Spinal cord (tissue), 10 donors: ENCODE measurements at places on chromosomes 3 and 15.

DNA sequence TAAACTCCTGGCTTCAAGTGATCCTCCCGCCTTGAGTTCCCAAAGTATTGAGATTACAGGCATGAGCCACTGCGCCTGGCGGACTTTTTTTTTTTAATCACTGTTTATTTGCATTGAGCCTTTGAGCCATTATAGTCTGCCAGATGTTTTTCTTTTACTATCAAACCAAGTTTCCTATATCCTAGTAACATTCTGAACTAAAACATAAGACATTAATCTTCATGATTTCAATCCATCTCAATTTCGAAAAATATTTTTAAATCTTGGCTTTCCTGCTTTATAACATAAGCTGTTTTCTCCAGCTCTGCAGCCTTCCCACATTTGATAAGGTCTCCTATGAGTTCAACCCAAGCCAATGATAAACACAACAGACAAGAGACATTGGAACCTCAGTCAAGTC is 75.4 kb downstream of the UMPS start:
- H3K27me3 ChIP-seq, result no peaks in the 10 kb centered on the region
- H3K27ac ChIP-seq, result no peak overlapping the region
- no peak overlapping the region for H3K4me3 ChIP-seq
- no peak for DNase-seq
- H3K36me3 ChIP-seq, result peaks cover 3% of the 10 kb centered on the region

GRCh38 chr3:137988152-137988551 is 21.8 kb upstream of the CLDN18 start:
- DNase-seq, result no peak
- H3K27me3 ChIP-seq, result no peaks in the 10 kb centered on the region
- no peak overlapping the region for H3K27ac ChIP-seq
- no peaks in the 10 kb centered on the region for H3K4me1 ChIP-seq

- H3K4me1 ChIP-seq, result peaks cover 3% of the 10 kb centered on the region
- no peak overlapping the region for H3K4me3 ChIP-seq
- DNase-seq, result no peak
Measured at GRCh38 chr3:73409138-73409763, 215.5 kb downstream of the PDZRN3 start.

DNA sequence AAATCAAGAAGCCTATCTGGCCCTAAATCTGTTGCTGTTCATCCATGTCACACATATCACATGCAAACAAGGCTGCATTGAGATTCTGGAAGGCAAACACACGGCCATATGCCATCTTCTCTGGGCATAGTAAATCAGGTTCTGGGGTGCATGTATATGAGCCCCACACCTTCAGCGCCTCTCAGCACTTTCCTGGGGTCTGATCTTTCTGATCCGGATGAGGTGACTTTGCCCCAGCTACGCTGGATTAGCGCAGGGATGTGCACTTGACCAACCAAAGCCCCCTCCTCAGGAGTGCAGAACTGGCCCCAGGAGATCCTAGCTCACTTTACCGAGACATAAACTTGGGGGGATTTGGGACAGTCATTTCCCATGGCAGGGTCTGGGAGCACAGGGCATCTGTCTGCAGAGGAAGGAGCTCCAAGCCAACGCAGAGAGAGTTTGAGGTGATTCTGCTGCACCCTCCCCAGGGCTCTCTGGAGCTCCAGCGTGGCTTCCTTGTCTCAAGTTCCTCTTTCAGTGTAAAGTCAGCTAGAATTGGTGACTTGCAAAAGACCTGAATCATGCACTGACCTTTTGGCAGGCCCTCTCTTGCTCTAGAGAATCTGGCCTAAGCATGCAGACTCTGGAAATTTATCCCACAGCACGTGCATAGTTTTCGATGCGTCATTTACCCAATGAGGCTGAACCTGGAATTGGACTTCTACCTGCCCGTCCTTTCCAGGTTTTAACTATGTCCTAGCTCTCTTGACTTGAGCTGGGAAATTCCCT is 63.5 kb upstream of the KLF13 start:
- H3K36me3 ChIP-seq, result no peaks in the 10 kb centered on the region
- no peak overlapping the region for H3K27ac ChIP-seq
- no peak for DNase-seq
- H3K4me3 ChIP-seq, result no peak overlapping the region

GRCh38 chr3:39531665-39532064 is 64.2 kb downstream of the MOBP start:
- H3K4me3 ChIP-seq, result no peak overlapping the region
- H3K36me3 ChIP-seq, result no peaks in the 10 kb centered on the region
- no peaks in the 10 kb centered on the region for H3K27me3 ChIP-seq
- no peak for DNase-seq

DNA sequence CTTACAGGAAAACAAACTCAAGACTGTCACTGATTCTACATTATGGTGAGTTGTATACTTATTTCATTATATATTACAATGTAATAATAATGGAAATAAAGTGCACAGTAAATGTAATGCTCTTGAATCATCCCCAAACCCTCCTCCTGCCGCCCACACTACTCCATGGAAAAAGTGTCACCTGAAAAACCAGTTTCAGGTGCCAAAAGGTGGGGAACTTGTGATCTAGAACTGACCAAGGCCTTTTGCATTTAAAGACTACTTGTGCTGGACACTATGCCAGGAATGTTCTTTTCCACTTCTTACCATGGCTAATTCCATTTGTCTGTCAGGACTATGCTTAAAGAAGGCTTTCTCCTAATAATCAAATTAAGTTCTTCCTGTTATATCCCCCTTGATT is 32.3 kb downstream of the ROBO2 start:
- no peak overlapping the region for H3K4me3 ChIP-seq
- DNase-seq, result no peak
- H3K27ac ChIP-seq, result no peak overlapping the region
- H3K27me3 ChIP-seq, result no peaks in the 10 kb centered on the region
- no peaks in the 10 kb centered on the region for H3K36me3 ChIP-seq

- no peaks in the 10 kb centered on the region for H3K4me1 ChIP-seq
- no peak overlapping the region for H3K27ac ChIP-seq
- no peaks in the 10 kb centered on the region for H3K27me3 ChIP-seq
- DNase-seq, result no peak
- no peaks in the 10 kb centered on the region for H3K36me3 ChIP-seq
Measured at GRCh38 chr15:75544359-75544758, 34.8 kb downstream of the PTPN9 start.

DNA sequence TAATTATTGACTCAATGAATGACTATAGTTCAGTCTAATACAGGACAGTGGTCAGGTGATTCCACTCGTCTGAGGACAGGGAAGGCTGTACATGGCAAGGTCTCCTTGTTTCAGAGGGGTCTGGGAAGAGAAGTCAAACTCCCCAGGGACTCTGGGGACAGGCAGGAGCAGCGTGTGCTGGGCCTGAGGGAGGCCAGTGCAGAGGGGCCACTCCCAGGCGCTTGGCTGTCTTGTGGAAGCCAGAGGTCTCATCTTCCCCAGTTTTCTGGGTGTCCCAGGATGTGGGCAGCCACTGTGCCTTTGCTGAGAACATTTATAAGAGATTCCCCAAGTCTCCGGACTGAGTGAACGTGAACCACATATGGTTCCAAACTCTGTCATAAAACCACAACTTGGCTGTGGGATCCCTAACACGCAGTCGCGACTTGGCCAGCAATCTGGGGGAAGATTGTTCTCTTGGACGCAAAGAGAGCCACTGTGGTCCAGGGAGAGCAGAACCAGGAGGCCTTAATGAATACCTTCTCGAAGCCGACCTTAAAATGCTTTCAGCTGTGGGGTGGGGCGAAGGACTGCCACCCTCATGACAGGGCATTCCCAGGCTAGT is 30.4 kb downstream of the BHLHE40 start:
- H3K27ac ChIP-seq, result no peak overlapping the region
- no peaks in the 10 kb centered on the region for H3K4me1 ChIP-seq
- H3K4me3 ChIP-seq, result no peak overlapping the region
- no peaks in the 10 kb centered on the region for H3K36me3 ChIP-seq

GRCh38 chr15:45199136-45199810 is 11.5 kb upstream of the SHF start:
- H3K27ac ChIP-seq, result peak overlapping the region; percentile 99
- no peaks in the 10 kb centered on the region for H3K27me3 ChIP-seq
- peaks cover 23% of the 10 kb centered on the region for H3K4me1 ChIP-seq
- DNase-seq, result no peak
- H3K4me3 ChIP-seq, result peak overlapping the region; percentile 76

DNA sequence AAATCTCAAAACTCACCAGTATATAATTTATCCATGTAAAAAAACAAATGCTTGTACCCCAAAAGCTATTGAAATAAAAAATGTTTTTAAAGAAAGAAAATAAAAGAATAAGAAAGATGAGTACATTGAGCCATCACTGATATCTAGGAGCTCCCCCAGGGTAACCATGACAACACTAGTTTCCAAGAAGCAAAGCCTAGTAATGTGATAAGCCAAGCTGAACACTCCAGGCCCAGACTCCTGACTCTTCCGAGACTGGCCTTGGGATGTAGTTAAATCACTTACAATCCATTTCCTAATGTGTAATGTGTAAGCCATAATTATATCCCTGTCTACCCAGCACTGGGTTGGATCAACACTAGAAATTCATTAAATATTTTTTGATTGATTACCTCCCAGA is 21.1 kb upstream of the ATP8B4 start:
- H3K4me3 ChIP-seq, result no peak overlapping the region
- no peaks in the 10 kb centered on the region for H3K27me3 ChIP-seq
- no peaks in the 10 kb centered on the region for H3K4me1 ChIP-seq
- H3K36me3 ChIP-seq, result no peaks in the 10 kb centered on the region
- no peak for DNase-seq

GRCh38 chr3:168539909-168540308 is 444.2 kb upstream of the GOLIM4 start:
- no peaks in the 10 kb centered on the region for H3K4me1 ChIP-seq
- no peak overlapping the region for H3K27ac ChIP-seq
- no peaks in the 10 kb centered on the region for H3K36me3 ChIP-seq
- no peaks in the 10 kb centered on the region for H3K27me3 ChIP-seq
- DNase-seq, result no peak
